ENCODE measurements at places on chromosomes 1 and 21.

- no peak for DNase-seq
Measured at GRCh38 chr1:228105996-228106799, 2.9 kb downstream of the MRPL55 start.

- DNase-seq, result no peak
Measured at GRCh38 chr1:42210421-42211133, 46.0 kb upstream of the GUCA2A start.

- no peak for DNase-seq
Measured at GRCh38 chr1:14598498-14599182, at the start of gene KAZN. TSS of gene KAZN (plus strand) at chr1:14598685.

GRCh38 chr1:866095-866494 is 57.6 kb upstream of the SAMD11 start:
- no peak for DNase-seq

DNA sequence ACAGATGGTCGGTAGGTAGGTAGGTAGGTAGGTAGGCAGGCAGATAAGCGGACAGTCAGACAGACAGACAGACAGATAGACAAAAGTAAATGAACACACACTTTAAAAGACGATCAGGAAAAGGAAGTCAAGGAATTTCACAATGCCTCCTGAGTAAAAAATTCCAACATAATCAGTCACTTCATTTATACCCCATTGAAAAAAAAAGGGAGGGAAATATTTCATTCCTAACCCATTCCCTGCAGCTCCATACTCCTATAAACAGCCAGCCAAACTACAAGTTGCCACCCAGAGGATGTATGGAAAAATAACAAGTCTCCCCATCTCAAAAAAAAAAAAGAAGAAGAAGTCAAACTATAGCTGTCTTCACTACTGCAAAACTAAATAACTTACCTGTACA is 43.4 kb downstream of the ZZZ3 start:
- no peak for DNase-seq

DNA sequence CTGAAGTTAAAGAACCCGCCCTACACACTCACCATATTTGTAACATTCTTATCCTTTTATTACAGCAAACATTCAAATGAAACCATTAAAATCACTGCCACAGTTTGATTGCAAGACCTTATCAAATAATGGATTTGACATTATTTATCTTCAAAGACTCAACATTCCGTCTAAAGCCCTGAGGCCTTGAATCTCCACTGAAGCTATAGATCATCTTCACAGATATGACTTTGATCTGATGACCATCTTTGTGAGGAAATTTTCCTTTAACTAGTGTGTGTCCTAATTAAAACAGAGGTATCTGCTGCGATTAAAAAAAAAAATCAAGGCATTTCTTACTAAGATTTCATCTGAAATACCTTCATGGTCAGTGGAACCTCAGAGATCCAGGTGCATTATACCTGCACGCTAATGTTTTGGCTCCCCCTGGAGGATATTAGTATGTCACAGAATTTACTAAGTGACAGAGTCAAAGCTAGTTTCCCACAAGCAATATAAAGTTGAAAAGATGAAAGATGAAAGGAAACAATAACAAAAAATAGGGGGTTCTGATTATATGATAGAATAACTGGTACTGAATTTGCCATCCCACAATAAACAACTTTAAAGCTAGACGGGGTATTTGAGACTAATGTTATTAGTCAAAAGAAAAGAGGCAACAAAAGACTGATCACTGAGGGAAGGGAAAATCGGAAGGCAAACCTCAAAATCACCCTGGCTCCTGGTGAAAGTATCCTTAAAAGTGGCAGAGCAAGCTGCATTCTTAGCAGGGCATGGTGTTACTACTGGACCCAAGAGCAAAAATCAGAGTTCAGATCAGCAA is 923.4 kb downstream of the NCAM2 start:
- no peak for DNase-seq

GRCh38 chr1:203112475-203112874 is 15.1 kb upstream of the ADORA1 start:
- DNase-seq, result no peak

GRCh38 chr1:19325368-19325957 is 13.3 kb downstream of the SLC66A1 start:
- no peak for DNase-seq

DNA sequence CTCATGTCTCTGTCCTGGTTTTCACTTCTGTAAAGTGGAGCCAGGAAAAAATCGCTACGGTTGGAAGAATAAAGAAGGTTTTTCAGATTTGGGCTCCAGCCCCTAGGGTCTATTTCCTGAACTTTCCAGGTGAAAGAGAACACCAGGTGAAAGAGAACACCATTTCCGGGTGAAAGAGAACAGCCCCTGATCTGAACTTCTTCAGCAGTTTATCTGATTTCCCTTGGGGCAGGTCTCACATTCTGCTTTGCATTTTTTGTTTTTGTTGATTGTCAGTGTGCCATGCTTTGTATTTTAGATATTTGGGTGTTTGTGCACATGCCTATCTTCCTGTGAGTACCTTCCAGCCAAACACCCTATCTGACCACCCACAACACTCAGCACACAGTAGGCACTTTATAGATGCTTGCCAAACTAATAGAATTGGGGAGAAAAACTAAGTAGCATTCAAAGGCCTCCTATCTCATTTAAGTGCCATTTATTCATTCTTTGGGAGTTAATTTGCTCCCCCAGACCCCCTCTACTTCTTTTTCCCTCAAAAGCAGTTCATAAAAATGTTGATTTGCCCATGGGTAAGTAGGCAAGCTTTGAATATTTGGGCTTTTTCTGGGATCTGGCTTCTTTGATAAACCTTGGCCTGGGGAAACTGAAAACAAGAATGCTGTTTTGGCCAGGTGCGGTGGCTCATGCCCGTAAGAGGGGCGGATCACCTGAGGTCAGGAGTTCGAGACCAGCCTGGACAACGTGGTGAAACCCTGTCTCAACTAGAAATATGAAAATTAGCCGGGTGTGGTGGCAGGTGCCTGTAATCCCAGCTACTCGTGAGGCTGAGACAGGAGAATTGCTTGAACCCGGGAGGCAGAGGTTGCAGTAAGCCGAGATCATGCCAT is 2.2 kb downstream of the NAV1 start:
- DNase-seq, result no peak

DNA sequence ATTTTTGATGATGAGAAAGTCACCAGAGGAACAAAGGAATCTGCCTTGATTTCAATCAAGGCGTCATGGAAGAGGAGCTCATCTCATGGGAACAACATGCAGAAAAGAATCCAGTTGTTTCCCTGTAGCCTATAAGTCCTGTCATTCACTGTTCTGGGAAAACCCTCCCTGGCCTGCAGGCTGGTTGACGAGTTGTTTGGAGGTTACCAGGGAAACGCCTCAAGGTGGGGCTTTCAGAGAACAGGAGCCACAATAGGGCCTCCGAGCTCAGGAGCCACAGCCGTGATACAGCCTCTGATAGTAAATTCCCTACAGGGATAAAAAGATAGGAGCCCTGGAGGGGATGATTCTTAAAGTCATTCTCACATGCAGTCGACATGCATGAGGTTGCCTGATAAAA is 135.2 kb downstream of the PSMG1 start:
- no peak for DNase-seq

DNA sequence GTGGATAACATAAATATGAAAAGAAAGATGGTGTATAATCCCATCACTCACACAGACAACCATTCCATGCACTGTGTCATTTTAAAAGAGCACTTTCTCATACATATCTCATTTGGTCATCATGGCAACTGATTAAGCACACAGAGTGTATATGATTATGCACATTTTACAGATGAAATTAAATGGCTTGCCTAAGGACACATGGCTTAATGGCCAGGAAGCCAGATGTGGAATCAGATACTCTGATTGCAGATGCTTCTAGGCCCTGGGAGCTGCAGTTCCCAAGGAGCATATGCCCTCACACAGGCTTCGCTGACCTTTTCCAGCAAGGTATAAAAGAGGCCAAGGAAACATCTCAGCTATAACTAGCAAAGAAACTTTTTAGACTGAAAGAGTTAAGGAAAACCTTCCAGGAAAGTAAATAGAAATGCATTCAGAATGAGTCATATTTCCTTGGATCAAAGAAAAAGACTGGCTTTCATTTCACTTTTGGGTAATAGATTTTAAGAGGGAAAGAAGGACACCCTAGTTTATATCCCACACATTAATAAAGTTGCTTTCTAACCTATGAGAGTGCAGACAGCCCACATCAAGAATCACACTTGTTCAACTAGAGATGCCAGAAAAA is 19.6 kb upstream of the FAM89A start:
- DNase-seq, result no peak

Measured in NCI-H187 treated with DMSO at 0.1 percent for 48 hours (cell line).